HTR-8/SVneo (cell line): ENCODE measurements at places on chromosomes 7 and 10.

GRCh38 chr7:121041516-121042148 lies 53.1 kb downstream of the CPED1 start:
- DNase-seq, result no peak

- no peak for DNase-seq
These were observed 27.8 kb upstream of the ELMO1 start for GRCh38 chr7:37476428-37476827.

GRCh38 chr10:78916227-78916626 lies 152.5 kb upstream of the ZMIZ1 start:
- no peak for DNase-seq

- no peak for DNase-seq
These were observed 31.7 kb downstream of the HYAL4 start for GRCh38 chr7:123876557-123877256.

DNA sequence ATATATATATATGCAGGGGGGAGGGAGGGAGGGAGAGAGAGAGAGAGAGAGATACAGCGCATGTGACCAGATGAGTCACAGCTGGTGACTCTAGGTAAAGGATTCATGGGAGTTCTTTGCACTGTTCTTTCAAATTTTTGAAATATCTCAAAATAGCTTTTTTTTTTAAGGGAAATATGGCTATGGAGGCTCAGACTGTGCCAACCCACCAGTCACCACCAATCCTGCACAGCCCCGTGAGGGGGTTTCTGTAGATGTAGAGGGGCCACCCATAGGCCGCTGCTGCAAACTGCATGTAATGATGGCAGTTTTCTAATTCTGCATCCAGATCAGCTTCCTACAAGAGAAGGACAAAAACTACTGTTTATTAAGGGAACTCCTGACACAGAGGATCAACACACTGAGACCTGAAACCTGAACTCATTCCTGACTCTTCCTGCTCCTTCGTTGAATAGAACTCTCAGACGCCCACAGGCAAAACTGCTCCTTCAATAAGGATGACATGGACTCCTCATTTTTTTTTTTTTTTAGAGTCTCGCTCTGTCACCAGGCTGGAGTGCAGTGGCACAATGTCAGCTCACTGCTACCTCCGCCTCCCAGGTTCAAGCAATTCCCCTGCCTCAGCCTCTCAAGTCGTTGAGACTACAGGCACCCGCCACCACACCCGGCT lies 17.3 kb downstream of the DAGLB start:
- DNase-seq, result peak; percentile 73

DNA sequence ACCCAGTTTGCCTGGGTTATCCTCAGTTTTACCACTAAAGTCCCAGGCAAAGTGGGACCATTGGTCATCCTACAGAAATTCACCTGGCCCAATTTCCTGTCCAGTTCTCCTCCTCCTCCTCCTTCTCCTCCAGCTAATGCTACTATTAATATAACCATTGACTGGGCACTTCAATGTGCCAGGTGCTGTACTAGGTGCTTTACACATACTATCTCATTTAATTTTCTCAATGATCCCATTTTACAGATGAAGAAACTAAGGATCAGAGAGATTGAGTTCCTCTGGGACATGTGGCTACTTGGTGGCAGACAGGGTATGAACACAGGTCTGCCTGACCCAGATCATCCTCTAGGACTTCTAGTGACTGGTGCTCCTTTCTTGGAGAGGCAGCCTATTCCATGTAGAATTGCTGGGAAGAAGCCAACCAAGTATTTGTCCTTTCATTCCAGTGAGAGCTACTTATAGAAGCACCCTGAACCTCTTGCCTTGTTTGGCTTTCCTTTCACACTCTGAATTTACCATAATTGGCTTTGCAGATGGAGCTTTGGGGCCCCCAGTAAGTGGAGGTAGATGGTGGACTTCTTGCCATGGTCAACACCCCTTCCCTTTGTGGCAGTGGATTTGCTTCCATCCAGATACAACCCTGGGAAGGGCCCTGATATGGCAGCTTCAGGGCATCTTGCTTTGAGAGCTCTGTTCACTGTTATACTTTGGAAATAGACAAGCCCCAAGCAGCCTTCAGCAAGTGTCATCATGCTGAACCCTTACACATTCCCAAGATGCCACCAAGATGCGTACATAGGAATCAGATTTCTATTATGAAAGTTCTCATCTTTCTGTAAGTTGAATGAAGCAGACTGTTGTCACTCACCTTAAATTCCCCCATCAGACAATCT lies 78.7 kb downstream of the MYOF start:
- peak; percentile 36 for DNase-seq

- no peak for DNase-seq
These were observed 92.8 kb downstream of the CCDC71L start for GRCh38 chr7:106568002-106568679.

DNA sequence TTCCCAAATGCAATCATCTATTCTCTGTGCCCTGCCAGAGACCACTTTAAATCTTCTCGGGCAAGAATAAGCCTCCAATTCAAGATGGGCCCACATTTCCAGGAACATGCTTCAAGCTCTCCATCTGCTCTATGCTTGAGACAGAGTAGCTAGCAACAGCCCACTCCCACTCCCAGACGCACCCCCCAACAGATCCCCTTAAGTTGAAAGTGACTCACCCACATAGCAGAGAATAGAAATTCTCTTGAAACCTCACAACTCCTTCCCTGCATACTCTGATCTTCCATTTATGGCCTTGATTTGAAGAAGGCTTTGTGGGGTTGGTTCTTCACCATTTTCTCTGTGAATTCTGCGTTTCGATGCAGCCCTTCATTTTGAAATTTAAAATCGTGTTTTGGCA lies 604.0 kb downstream of the INHBA start:
- DNase-seq, result no peak

GRCh38 chr10:79320820-79321493 lies 26.3 kb upstream of the PPIF start:
- DNase-seq, result peak; percentile 77

DNA sequence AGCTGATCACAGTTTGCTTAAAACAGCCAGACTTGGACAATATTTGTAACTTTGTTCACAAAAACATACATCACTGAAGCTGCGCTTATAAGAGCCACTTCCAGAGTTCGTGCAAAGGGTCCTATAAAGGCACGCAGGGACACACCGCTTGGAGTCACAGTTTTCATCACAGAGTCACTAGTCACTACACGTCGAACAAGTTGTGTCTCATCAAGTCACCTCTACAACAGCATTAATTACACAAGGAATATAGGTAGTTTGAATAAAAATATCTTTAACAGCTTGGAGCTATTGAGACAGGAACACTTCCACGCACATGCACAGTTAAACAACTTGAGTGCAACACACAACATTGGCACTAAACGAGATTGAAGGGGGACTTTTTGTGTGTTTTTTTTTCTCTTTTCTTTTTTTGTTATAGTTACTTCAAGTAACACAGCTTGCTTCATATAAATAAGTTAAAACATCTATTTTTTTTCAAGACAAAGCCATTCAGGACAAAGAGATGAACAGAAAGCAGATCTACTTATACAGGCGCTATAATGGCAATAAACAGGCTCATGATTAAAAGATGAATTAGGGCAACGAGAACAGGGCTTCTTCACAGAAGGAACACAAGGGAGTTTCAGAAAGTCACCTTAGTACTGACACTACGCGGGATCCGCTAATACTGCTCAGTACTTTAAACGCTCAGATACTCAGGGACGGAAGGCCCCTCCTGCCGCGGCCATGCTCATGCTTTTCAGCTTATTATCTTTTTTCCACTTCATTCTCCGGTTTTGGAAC lies 2.2 kb downstream of the HOXA5 start:
- no peak for DNase-seq

- DNase-seq, result no peak
These were observed 5.4 kb downstream of the MAFK start for GRCh38 chr7:1535701-1536454.

GRCh38 chr7:93622036-93623033 lies 47.8 kb upstream of the CALCR start:
- DNase-seq, result peak; percentile 1

DNA sequence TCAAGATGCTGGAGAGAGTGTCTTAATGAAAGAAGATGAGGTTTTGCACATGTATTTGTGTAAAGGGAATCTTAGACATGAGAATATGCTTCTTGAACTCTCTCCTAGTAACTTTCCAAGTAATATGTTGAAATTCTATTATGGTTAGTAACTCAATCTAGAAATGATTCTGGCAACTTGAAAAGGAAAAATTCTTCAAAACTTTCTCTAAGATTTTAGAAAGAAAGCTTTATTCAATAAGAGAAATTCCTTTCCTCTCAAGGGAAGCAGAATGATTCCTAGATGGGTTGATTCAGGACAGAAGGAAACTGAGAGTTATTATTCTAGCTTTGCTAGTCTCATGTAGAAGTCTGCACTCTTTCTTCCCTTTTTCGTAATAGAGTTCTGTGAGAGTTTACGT lies 364.3 kb upstream of the PLXDC2 start:
- DNase-seq, result no peak

DNA sequence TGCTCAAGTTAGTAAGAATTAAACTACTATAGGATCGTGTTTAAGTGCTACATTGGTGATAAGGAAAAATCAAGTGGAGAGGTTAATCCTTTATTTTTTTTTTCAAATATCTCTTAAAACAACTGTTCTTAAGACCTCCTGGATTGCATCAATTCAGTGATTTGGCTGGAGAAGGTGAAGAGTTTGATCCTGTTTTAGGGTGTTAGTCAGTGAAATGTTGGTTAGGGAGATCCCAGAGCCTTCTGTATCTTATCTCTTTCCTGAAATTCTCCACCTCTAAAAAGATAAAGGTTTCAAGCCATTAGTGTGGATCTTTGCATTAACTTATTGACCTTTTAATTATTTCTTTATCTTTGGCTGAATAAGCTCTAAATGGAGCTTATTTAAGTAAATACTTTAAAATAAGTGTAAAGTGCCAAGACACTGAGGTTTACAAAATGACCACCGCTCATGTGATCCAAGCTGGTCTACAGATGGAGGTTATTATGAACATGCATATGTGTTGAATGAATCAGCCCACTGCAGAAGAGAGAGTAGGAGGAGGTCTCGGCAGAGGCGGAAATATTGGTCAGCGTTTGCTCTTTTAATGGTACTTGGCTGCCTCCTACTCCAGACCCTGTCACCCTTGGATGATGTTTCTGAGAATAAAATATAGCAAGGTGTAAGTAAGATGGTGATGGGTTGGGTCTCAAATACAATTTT lies 51.8 kb upstream of the BMPER start:
- peak; percentile 19 for DNase-seq

DNA sequence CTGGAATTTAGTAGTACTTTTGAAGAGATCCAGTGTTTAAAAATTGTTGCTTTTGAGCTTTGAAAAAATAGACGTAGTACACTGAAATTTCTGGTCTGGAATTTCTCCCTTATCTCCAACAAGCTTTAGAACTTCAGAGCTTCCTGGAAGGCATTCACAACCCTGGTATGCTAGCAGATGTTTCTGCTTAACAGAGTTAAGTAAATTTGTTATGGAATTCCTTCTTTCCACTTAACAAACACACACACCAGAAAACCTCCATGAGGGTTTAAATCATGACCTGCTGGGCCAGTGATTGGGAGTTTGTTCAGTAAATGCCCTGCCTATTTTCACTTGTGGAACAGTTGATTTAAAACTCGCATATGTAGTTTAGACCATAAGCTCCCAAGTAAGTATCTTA lies 13.7 kb downstream of the ASB15 start:
- DNase-seq, result no peak

DNA sequence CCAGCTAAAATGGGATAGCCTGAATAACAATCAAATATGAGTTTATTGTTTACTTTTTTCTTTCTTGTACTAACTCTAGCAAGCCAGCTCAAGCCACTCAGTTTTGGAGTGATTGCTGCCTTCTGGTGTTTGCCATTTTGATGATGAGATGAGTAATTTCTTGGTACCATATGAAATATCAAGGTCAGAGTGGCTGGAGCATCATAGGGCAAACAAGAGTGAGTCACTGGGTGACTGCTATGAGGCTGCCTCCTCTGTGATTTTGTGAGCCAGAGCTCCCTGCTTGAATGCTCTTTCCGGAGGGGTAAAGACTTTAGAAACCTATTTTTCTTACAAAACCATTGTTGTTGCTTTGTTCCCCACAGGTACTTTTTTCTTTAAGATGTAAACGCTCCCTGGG lies 295.6 kb downstream of the PRKG1 start:
- no peak for DNase-seq

- no peak for DNase-seq
These were observed 73.4 kb downstream of the ALOX5 start for GRCh38 chr10:45447416-45447815.

- DNase-seq, result no peak
These were observed 27.8 kb upstream of the EBLN1 start for GRCh38 chr10:22245567-22245966.

DNA sequence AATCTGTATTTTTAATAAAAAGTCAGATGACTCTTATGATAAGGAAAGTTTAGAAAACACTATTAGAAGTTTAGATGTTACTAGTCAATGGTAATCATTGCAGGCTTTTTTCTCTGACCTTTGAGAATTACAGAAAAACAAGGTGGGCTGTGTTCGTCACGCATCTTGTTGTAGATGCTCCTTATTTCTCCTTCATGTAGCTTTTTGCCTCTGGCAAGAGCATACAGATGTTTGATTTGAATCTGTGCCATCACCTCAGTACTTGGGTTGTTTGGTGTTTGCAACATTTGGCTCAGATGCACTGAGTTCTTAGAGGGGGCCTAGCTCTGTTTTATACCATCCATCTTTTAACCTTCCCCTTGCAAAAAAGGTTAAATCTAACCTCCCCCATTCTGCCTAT lies 11.5 kb downstream of the TAS2R16 start:
- no peak for DNase-seq

GRCh38 chr7:40582539-40582938 lies 447.7 kb downstream of the SUGCT start:
- DNase-seq, result no peak

DNA sequence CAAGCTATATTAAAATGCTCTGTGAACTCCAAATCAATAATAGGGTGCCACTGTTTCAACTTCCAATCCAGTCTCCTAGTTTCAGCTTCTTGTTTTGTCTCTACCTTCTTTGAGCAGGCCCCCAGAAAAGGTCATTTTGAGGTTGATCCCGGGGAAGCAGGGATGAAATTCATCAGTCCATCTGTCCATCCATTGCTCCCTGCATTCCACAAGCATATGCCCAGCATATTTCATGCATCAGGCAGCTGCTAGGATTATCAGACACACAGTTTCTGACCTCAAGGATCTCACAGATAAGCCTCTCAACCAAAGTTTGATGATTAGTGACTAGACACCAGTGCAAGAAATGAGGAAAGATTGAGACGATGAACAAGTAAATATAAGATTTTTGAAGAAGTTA lies 186.6 kb upstream of the PDE1C start:
- DNase-seq, result no peak

- no peak for DNase-seq
These were observed 89.2 kb downstream of the SPAG6 start for GRCh38 chr10:22434521-22434920.

- no peak for DNase-seq
These were observed 187.0 kb upstream of the CCDC6 start for GRCh38 chr10:60093317-60093716.

GRCh38 chr7:69515495-69516212 lies 82.6 kb upstream of the AUTS2 start:
- DNase-seq, result no peak
